ENCODE measurements at places on chromosomes 3 and 15.

GRCh38 chr15:80485370-80486164, 81.4 kb downstream of the ARNT2 start:
- DNase-seq, result no peak

GRCh38 chr3:18410205-18410604, 14.9 kb downstream of the SATB1 start:
- no peak for DNase-seq

GRCh38 chr3:134810850-134811249, 15.8 kb downstream of the EPHB1 start:
- DNase-seq, result no peak

- DNase-seq, result no peak
Measured at GRCh38 chr3:133441867-133442270, 42.0 kb downstream of the BFSP2 start.

DNA sequence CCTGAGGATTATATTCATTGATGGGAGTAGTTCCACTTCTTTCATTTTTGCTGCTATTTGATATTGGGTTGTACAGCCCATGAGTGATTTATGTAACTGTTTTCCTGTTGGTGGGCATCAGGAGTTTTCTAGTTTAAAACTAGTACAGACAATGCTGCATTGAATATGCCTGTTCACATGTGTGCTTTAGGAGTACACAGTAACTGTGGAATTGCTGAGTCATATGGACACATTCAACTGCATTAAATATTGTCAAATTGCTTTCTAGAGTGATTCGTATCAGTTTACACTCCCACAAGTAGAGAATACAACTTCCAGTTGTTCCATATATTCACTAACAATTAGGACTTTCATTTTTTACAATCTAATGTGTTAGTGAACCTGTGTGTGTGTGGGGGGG, 59.8 kb upstream of the THSD4 start:
- no peak for DNase-seq

DNA sequence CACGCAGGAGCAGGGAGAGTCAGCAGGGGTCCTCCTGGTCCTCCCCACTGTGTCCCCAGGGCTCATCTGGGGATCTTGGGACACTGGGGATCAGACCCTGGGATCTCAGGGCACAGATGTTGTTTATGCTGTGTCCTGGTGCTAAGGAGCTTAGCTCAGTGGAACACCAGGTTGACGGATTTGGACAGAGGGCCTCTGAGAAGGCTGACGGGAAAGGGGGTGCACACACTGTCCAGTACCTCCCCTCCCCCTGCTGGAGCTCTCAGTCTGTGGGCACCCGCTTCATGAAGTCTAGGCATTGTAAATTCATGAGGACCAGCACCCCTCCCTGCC, 21.9 kb upstream of the SEMA3F start:
- no peak for DNase-seq

GRCh38 chr3:4856136-4856535, 123.1 kb upstream of the BHLHE40 start:
- no peak for DNase-seq

DNA sequence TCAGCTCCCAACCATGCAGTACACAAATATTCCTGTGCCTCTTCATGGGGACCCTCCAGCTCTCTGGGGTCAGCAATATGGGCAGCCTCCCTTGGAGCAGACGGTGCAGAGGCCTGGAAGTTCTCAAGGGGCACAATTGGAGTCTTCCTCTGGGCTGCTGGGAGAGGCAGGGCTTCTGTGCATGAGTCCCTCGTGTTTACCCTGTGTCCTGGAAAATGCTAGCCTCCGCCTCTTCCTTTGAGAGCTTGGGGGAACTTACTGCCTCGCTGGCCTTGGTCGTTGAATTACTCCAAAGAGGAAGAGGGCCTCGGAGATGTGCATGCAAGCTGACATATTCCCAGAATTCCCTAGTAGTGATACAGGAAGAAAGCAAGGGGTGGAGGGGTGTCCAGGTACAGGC, 284.4 kb upstream of the IGF1R start:
- no peak for DNase-seq

DNA sequence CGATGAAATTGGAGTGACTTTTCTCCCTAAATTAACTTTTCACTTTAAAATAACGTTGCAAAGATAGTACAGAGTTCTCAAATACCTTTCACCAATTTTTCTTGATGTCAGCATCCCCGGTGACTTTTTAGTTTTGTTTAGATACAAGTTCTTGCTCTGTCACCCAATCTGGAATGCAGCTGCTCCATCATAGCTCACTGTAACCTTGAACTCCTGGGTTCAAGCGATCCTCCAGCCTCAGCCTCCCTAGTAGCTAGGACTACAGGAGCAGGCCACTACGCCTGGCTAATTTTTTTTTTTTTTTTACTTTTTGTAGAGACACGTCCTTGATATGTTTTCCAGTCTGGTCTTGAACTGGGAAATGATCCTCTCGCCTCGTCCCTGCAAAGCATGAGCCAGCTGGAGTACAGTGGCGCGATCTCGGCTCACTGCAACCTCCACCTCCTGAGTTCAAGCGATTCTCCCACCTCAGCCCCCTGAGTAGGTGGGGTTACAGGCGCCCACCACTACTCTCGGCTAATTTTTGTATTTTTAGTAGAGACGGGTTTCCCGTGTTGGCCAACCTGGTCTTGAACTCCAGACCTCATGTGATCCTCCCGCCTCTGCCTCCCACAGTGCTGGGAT, 747 bp downstream of the NSUN3 start:
- DNase-seq, result no peak

GRCh38 chr3:192993411-192993810, 75.8 kb upstream of the MB21D2 start:
- no peak for DNase-seq

DNA sequence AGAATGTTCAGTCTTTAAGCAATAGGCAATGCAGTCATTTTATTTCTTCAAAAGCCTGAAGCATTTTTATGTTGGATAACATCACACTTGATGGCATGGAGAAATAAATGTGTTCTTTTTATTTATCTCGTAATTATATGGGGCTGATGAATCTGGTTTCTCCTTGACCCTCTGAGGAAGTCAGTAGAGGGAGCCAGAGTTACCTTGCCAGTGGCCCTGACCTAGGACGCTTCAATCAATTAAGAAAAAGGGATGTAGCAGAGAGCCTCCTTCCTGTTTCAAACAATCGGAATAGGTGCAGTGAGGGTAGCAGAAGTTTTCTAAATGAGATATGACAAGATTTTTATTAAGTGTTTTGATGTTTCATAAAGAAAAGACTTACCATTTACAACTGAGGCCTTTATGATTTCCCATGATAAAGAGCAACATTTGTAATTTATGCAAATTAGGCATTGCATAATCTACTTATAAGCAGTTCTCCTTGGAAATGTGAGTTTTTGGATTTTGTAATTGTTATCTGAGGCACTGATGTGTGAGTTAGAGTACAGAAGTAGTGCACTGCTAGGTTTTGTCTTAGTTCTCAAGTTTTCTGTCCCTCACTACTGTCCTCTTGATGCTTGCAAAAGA, 129.1 kb downstream of the RAP2B start:
- no peak for DNase-seq

DNA sequence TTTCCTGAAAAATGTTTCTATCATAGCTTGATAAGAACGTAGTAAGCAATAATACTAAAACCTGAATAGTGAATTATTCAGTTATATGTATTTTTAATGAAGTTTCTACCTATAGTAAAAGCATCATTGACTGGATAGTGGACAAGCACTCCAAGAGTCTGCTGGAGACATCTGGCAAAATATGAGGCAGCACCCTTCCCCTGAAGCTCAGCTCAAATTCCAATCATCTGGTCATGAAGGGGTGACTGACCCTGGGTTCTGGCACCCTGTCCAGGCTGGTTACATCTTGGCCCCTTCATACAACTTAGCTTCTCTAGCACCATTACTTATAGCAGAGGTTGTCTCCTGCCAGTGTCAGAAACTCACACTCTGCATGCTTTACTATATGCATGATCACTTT, 455.4 kb downstream of the RAP2B start:
- no peak for DNase-seq

GRCh38 chr3:111338059-111338698, 203.8 kb upstream of the CD96 start:
- DNase-seq, result no peak

GRCh38 chr3:42101481-42101880, 10.3 kb downstream of the TRAK1 start:
- no peak for DNase-seq

DNA sequence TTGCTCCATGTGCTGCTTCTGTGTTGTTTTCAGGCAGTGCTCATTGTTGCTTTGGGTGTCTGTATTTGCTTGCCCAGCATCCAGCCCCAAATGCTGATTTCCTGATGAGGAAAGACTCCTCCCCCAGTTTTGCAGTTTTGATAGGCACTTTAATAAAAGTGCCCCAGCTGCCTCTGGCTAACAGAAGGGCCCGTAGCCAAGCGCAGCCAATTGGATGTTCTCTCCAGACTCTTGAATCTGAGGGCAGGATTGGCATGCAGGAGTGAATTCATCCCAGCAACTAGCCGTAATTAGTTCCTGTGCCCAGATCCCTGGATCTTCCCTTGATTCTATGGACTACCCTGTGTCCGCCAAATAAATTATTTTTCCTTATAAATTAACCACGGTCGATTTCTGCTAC, 14.8 kb upstream of the SEMA5B start:
- DNase-seq, result no peak

- no peak for DNase-seq
Measured at GRCh38 chr3:158434412-158435038, 136.5 kb upstream of the MLF1 start.

DNA sequence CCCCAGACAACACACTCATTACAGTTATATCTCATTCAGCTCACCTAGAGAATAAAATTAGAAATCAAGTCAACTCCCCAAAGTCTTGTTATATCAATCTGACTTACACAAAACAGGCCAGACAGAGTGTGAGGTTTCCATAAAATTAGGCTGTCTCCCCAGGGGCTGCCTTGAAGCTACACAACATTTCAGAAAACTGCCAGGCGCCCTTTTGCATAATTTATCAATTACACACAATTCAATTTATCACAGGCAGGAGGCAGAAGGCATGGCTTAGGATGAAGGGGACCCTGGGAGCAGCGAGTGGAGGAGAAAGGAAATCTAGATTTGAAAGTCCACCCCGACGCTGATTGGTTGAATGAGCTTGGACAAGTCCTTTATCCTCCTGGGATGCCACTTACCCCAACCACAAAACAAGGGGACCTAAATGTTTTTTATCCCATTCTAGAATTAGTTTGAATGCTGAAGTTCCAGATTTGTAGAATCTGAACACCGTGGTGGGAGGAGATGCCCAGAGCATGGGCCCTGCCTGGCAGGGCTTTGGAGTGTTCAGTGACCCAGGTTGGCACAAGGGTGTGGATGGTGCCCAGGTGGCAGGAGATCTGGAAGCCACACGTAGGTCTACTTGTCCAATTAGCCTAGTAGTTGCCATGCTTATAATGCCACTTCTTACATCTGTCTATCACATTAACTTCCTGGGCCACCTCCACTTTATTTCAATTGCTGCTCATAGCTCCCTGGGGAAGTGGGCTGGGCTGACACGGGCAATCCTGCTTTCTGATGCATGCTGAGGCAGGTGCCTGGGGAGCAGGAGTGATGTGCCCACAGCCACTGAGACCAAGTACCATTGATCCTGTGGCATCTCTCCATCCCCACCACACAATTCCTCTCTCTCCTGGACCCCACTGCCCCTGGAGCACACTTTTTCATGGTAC, 119.8 kb upstream of the TLE3 start:
- no peak for DNase-seq

GRCh38 chr3:195182470-195182795, 88.5 kb downstream of the XXYLT1 start:
- DNase-seq, result no peak

DNA sequence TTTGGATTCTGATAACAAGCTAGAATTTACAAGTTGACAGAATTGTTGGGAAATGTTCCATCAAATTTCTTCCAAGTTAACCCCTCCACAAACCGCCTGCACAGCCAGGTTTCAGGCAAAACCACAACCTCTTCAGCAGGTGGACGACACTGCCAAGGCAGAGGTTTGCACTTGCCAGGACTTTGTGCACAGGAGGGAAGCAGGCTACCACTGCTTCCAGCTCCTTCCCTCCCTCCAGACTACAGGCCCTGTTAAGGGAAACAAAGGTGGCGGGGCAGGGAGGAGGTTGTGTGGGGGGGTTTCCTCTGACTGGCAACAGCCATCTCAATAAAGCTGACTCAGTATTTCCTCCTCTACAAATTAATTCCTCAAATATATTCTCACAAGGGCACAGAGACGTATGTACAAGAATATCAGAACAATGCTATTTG, 42.2 kb downstream of the TBC1D2B start:
- DNase-seq, result no peak

DNA sequence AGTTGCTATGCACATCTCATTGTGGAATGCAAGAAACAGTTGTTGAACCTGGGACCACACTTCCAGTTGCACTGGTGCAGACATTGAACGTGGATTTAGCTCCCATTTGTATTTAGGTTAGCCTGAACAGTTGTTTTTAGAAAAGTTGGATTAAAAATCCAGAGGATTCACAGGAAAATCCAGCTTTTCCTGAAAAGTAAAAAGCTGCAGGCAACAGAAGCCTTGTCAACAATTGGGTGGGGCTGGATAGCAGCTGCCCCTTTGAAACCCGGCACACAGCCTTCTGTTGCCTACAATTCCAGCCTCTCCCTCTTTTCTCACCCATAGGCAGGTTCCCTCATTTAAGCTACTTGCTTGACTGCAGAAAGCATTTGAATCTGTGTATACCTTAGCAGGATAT, 165.3 kb upstream of the TBL1XR1 start:
- no peak for DNase-seq

DNA sequence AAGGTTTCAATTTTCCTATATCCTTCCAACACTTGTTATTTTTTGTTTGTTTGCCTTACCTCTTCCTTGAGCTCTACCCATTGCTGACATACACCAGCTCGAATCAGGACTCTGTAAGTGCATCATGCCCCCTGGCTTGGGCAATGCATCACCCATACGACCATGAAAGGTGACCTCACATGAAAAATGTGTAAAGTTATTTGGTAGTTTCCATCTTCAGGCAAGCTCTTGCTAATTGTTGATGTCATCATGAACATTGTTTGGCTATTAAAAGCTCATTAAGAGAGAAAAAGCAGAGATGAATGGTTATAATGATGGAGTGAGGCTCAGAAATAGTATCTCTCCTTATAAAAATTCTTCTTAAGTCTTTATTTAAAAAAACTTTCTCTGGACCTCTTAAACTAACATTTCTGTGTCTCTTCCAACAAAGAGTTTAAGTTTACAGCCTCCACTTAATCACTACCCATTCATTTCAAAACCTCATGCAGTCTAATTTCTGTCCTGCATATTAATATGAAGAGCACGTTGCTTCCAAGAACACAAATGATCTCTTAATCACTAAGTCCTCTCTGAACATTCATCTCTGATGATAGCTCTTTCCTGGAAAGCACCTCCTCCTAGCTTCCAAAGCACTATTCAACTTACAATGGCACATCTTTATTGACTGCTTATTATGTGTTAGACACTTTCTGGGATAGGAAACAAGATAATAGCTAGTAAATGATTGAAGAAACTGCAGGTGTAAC, 236.3 kb downstream of the NFKBIZ start:
- no peak for DNase-seq

GRCh38 chr3:21163956-21164355, 587.1 kb downstream of the ZNF385D start:
- no peak for DNase-seq

DNA sequence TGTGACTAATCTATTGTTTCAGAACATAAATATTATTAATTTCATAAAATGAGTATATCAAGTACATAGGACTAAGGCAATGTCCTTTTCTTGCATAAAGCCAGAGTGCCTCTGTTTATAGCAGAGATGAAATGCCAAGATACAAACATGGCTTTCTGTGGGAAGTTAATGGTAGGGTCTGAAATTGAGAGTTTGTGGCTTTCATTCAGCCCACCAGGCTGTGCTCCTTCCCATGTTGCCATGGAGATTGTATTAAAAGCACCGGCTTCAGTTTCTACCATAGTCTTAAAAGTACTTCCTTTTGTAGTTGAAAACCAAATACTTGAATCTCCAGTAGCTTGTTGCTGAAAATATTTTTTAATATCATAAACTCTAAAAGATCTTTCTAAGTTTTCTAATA, 114.0 kb downstream of the LRRC28 start:
- no peak for DNase-seq

Data from stimulated activated CD8-positive, alpha-beta memory T cell treated with anti-CD3 and anti-CD28 coated beads, Interleukin-4, amount 100 ng/mL, for 1 hour (primary cell).